ENCODE measurements at places on chromosomes 13 and 19.

GRCh38 chr13:104296286-104296685 lies 1230.1 kb upstream of the SLC10A2 start:
- no peak for DNase-seq

GRCh38 chr19:48297975-48298374 lies 27.4 kb upstream of the EMP3 start:
- DNase-seq = no peak

- DNase-seq = no peak
Observed at GRCh38 chr19:29674374-29675119, 9.3 kb downstream of the PLEKHF1 start.

DNA sequence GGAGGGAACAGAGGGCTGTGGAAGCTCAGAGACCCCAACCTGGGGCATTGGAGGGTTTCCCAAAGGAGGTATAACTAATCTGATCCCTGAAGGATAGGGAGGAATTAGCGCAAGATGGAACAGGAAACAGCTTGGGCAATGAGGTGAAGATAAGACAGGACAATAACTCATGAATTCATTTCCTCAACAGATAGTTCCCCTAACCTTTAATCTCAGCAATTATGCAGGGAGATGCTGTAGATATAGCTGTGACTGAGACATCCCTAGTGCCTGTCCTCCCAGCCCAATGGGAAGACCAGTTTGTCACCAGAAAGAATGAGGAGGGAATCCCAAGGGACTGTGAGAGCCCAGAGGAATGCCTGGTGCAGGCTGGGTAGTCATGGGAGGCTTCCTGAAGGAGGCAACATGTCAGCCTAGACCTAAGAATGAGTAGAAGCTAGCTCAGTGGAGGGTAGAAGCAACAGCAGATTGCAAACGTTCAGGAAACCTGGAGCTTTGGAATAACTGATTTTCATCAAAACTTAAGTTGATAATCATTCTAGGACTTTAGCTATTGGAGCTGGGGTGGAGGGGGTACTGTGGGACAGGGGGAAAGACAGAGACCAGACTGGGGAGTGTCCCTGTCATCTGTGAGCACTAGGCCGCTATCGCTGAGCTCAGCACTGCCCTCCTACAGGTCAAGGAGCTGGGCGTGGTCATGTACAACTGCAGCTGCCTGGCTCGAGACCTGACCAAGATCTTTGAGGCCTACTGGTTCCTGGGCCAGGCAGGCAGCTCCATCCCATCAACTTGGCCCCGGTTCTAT lies 18.8 kb downstream of the HIPK4 start:
- no peak for DNase-seq

DNA sequence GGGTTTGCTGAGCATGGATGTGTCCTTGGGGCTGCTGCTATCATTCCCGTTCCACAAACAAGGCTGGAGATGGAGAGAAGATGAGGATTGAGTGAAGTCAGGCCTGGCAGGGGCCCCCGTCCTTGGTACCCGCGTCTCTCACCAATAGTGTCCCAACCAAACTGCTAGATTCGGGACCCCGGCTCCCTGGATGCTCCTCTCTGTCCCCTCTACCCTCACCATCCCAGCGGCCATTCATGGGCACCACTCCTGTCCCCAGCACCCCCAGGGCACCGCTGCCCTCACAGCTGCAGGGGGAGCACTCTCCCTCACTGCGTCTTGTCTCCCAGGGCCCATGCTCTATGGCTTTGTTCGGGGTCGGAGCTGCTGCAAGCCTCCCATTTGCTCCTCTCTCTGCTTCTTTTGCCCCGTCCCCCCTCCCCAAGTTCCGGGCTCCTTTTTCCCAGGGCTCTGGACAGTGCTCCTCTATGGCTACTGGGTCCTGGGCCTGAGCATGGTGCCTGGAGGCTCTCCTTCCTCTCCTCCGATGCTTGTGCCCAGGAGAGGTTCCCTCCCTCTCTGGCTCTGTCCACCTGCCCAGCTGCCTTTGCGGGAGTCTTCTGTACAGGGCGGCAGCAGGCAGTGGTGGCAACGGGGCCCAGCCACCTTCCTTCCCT lies 219.5 kb downstream of the TEX29 start:
- no peak for DNase-seq

GRCh38 chr13:28542804-28543203 lies 47.9 kb upstream of the FLT1 start:
- DNase-seq = no peak

GRCh38 chr13:31803311-31803710 lies 64.0 kb downstream of the RXFP2 start:
- DNase-seq = no peak

GRCh38 chr13:98219685-98220084 lies 42.6 kb upstream of the RNF113B start:
- DNase-seq = no peak

- DNase-seq = peak; percentile 50
Observed at GRCh38 chr13:24618011-24618955, 61.9 kb upstream of the ATP12A start.

DNA sequence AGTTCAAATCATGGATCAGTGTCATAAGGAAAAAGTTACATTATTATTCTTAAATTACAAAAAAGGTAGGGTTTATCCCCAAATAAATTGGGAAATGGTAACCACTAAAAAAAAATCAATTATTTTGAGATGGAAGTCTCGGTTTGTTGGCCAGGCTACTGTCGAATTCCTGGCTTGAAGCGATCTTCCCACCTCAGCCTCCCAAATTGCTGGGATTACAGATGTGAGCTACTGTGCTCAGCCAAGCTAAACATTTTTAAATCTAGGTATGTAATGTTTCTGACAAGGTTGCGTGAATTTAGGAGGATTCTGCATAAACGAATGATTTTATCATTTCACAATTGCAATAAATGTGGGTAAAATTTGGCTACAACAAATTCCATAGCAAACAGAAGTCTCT lies 2.0 kb downstream of the NAA16 start:
- DNase-seq = no peak

- no peak for DNase-seq
Observed at GRCh38 chr13:113220877-113221276, 11.5 kb downstream of the CUL4A start.

GRCh38 chr13:33087091-33087490 lies 70.9 kb downstream of the KL start:
- no peak for DNase-seq

- DNase-seq = no peak
Observed at GRCh38 chr19:7562646-7563393, 27.3 kb downstream of the PNPLA6 start.

DNA sequence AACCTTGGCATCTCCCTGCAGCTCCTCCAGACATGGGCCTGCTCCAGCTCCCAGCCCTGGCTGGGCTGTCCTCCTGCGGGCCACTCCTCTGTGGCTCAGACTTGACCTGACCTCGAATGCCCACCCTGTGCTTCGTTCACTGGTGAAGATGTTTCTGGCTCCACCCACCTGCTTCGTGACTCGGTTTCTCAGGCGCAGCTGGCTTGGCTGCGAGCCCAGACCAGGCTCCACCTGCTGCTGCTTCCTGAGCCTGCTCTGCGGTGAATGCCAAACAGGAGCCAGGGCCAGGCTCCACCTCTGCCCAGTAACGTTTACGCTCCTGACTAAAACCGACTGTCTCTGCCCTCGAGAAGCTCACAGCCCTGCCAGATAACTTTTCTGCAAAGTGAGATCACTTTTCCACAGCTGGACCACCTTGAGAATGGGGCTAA lies 8.9 kb upstream of the RSPH6A start:
- no peak for DNase-seq

- no peak for DNase-seq
Observed at GRCh38 chr13:66765559-66765958, 464.6 kb downstream of the PCDH9 start.

- no peak for DNase-seq
Observed at GRCh38 chr13:43614063-43614462, 172.7 kb downstream of the ENOX1 start.

GRCh38 chr19:35232912-35233311 lies 4.4 kb upstream of the FAM187B start:
- no peak for DNase-seq

DNA sequence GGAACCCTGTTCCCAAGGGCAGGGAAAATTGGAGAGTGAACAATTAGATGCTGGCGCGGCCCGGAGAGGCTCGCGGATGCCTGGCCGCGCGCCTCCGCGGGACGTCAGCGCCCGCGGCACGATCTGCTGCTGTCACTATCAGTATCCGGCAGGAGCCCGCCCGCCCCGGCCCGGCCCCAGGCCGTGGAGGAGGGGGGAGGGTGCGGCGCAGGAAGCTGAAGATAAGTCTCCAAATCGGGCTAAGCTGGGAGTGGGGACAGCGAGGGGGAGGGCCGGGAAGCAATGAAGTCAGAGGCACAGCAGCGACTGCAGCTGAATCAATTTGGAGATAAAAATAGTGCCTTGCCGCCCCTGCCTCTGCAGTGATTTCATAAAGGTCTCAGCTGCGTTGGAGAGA lies 441.5 kb upstream of the KLF12 start:
- DNase-seq = peak; percentile 28

- DNase-seq = no peak
Observed at GRCh38 chr13:109154546-109154945, 525.1 kb downstream of the MYO16 start.

- DNase-seq = no peak
Observed at GRCh38 chr19:31347828-31348392, 1.3 kb downstream of the TSHZ3 start.

DNA sequence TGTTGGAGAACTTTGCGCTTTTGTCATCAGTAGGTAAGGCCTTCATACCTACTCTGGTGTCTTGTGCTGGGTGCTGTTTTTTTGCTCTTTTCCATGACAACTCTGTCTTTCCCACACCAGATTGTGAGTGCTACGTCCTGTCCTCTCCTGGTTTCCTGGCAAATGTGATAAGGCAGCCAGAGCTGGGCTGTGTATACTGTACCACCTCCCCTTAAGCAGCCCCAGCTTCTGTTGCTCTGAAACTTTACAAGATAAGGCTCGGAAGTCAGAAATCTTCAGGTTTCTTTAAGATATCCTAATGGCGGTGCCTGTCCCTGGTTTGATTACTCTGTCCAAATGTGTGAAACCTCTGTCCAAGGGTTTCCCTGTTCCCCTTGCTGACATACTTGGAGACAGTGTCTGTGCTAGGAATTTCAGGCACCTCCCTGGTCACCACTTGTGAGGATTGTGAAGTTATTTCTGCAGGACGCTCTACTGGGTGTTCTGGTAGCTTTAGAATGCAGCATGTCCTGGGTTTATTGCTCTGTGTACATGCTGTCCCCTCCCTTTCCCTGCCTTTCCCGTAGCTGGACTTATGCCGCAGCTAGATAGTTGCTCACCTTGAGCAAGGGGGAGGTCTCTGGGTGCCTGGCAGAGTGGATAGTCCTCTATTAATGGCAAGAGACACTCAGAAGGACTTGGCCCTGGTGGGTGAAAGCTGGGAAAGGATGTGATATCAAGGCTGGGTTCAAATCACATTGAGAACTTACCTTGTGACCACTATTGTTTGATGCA lies 7.0 kb downstream of the ZNF749 start:
- DNase-seq = no peak

GRCh38 chr19:32177686-32178085 lies 167.7 kb upstream of the ZNF507 start:
- no peak for DNase-seq

GRCh38 chr13:43473437-43473836 lies 313.3 kb downstream of the ENOX1 start:
- no peak for DNase-seq

DNA sequence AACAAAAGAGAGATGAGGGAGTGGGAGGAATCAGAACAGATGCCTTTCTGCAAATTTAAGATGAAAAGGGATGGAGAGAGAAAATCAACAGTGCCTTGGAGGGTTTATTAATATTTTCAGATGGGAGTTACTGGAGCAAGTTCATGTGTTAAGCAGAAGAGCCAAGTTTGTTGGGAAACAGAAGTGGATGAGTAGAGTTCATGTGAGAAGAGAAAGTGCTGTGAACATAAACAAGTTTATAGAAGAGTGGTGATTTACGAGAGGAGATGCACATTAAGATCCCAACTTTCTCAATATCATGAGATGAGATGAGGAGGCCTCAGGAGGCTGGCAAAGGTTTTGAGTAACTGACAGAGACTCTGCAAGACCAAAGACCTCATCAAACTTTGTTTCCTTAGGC lies 274.1 kb upstream of the HTR2A start:
- DNase-seq = no peak

GRCh38 chr19:46466536-46467196 lies 4.7 kb downstream of the PNMA8A start:
- no peak for DNase-seq

DNA sequence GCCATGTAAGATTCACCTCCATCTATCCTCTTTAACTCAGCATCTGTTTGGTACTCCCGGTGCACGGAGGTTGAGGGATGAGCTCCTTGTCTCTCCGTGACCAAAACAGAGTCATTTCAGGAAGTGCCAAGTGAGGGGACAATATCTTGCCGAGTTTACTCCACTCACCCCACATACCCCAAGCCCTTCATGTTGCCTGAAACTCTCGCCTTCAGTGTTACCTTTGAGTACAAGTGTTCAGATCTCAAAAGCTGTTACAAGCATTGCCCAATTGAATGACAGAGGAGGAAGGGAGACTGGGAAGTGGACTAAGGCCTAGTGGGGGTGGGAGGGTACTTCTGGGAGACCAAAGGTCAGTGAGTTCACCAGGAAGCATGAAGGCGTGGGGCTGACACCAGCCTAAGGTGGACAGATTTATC lies 6.0 kb upstream of the SIGLEC12 start:
- DNase-seq = no peak

GRCh38 chr19:10565567-10566407 lies at the start of gene KRI1:
TSS of gene KRI1 (minus strand) at chr19:10566010. CDS start at chr19:10565999, 11 bp downstream.
- peak; percentile 99 for DNase-seq

DNA sequence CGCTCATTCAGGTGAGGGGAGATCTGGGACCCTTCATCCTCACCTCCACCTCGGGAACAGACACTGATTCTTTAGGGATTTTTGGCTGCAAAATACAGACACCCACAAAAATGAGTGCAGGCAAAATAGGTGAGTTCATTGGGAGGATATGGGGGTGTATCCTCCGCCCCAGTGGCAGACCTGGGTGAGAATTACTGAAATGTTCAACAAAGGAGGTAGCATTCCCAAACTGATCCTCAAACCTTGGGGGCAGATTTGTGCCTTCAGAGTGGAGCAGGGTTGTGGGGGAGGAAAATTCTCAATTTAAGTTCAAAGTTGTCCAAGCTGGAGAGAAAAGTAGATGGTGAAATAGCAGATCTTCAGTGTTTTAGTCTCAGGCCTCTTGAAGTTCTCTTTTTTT lies 31.3 kb upstream of the SIN3B start:
- DNase-seq = no peak

GRCh38 chr13:34941835-34942731 lies at the start of gene NBEA:
TSS of gene NBEA (plus strand) at chr13:34942270. CDS start at chr13:34942821, 551 bp downstream.
- DNase-seq = peak; percentile 60

- DNase-seq = no peak
Observed at GRCh38 chr13:27442797-27443196, 7.6 kb downstream of the MTIF3 start.

DNA sequence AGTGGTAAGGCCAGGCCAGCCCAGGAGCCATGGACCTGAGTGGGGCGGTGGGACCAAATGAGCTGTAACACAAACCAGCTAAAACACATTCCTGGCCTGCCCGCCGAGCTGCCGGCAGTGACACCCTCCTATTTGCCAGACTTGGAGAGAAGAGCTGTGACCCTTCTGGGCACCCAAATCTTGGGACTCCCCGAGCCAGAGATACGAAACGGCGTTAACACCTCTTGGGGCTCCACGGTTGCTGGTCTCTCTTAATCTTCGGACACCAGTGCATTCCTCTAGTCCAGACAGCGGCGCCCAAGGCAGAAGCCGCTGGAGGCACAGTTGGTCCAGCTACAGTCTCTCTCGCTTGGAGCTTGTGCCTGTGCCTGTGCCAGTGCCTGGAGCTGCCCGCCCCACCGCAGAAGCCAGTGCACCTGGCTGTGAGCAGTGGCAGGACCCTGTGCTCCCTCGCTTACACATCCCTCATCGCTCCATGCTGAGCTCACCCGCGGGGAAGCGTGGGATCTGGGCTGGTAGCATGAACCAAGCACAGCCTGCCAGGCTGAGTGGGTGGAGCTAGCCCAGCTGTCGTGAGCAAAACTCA lies 147.2 kb upstream of the KLHL1 start:
- no peak for DNase-seq
